Right renal pelvis (tissue), 4 donors: ENCODE measurements at places on chromosomes 3 and 15. TPM values are rescaled to one million over a fixed set of nuclear protein-coding genes. Genes with fewer than 3 reads are reported as not detected.

- DNase-seq, result no peak
Measured at GRCh38 chr3:176401211-176401610, 796.1 kb downstream of the TBL1XR1 start.

The ACOX2 gene
- polyA plus RNA-seq, result 36.4 TPM

DNA sequence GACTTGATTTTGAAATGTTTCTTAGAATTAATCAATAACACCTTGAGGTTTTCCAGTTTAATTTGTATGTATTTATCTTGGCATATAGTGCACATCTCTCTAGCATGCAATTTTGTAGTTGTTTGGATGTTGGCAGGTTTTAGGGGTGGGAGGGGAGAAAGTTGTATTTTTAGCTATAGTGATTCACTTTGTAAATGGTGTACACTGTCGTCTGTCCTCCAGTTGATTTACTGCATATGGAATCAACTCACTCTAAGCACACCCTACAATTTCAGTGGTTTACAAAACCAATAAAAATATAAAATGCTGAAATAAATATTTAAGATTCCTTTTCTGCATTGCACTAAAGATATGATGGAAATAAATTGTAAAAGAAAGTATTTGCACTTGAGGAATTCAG is 199.1 kb downstream of the CDIN1 start:
- DNase-seq, result no peak

The SORD gene
- polyA plus RNA-seq, result 29.6 TPM

The ARGFX gene
- not detected for polyA plus RNA-seq

DNA sequence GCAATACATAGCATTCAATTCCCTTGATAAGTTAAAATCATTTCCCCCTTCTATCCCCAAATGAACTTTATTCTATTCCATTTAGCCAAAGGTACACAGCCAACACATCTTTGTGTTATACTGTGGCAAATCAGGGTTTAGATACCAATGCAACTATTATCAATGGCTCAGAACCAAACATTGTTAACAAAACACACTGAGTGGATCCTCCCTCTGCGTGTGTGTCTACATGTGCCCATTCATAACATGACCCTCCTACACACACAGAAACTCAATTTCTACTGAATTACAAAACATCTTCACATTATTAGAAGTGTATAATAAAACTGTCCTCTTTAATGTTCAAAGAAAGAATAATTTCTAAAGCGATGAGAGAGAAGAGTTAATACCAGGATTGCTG is 1.3 kb downstream of the TTBK2 start:
- no peak for DNase-seq

GRCh38 chr15:92949604-92950249 is 49.6 kb downstream of the CHD2 start:
- DNase-seq, result no peak

The SLC22A13 gene
- polyA plus RNA-seq, result 1.9 TPM

- no peak for DNase-seq
Measured at GRCh38 chr3:13934315-13934714, 54.4 kb upstream of the WNT7A start.

The DNAJA4 gene
- 23.1 TPM for polyA plus RNA-seq
